ENCODE measurements at places on chromosomes 1 and 21.

GRCh38 chr1:51953079-51953478 lies 37.4 kb downstream of the RAB3B start:
- no peak for DNase-seq

- no peak for DNase-seq
Measured at GRCh38 chr1:41807390-41807789, 111.3 kb downstream of the HIVEP3 start.

- no peak for DNase-seq
Measured at GRCh38 chr1:154493276-154493675, 8.7 kb upstream of the TDRD10 start.

GRCh38 chr1:19423130-19423529 lies 62.2 kb downstream of the CAPZB start:
- DNase-seq, result no peak

DNA sequence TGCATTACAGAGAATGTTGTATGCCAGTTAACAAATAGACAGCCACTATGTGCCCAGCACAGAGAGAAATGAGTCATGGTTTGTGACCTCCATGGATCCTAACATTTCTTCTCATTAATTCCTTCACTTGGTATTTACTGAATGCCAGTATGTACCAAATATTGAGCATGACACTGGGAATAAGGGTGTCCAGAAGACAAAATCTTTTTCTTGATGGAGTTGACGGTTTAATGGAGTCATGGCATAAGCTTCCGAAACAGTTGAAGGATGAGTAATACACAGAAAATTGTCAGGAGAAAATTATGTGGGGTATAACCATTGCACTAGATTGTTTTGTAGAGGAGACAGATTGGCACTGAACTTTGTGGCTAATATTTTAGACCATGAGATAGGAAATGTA lies 36.9 kb downstream of the PTGFR start:
- no peak for DNase-seq

DNA sequence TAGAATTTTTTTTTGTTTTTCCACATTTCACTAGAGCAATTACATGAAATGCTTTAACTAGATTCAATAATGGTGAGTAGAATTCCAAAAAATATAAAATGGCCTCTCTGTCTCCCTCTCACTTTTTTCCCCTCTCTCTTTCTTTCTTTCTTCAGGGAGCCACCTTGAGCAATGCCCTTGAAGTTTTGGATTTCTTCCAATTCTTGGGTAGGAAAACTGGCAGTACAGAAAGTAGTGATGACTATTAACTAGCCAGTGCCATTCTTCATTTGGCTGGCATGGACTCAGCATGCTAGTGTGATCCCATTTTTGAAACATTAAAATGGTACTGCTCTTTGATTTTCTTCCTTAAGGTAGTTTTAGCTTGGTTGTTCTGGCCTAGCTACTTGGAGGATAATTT lies 4.5 kb upstream of the FNBP1L start:
- no peak for DNase-seq

GRCh38 chr1:21200767-21201166 lies 24.1 kb upstream of the EIF4G3 start:
- no peak for DNase-seq

GRCh38 chr1:3333903-3334302 lies 120.6 kb upstream of the ARHGEF16 start:
- DNase-seq, result no peak

DNA sequence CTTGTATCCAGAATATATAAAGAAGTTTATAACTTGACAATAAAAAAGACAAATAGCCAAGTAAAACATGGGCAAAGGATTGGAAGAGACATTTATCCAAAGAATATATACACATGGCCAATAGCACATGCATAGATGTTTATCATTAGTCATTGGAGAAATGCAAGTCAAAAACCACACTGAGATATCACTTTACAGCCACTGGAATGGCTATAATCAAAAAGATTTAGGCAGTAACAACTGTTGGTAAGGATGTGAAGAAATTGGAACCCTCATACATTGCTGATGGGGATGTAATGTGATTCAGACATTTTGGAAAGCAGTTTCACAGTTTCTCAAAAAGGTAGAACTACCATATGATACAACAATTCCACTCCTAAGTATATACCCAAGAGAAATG lies 51.1 kb downstream of the SLC44A5 start:
- DNase-seq, result no peak

- peak; percentile 2 for DNase-seq
Measured at GRCh38 chr1:62271948-62272728, 47.1 kb downstream of the KANK4 start.

GRCh38 chr1:234553240-234554188 lies 56.5 kb downstream of the IRF2BP2 start:
- DNase-seq, result no peak

- no peak for DNase-seq
Measured at GRCh38 chr1:168321945-168322344, 41.3 kb downstream of the TBX19 start.

DNA sequence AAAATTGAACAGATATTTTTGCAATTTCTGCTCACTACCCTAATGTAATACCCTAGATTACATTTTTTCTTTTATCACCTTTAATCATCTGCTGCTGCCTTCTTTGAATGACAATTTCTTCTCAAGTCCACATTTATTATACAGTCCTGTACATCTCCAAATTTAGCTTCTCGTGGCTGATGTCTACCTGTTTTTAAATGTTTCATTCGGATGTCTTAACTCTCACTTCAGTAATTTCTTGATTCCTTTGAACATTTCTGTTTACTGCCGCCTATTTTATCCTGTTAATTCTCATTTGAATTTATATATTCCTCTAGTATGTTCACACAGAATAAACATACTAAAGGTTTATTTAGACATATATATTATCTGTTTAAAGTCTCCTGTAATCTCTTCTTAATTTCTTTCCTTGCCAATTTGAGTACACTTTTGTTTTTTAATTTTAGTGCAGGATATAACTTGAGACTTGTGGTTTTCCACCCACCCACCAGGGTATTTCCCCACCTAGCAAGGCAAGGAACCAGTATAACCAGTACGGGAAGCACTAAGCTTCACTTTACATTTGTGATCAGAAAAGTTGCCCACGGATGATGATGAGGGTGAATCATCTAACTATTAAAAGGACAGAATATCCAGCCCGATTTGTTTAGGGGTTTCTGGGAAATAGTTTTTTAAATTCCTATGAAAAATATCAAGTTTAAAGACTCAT lies 12.7 kb downstream of the INSL5 start:
- DNase-seq, result peak; percentile 55

DNA sequence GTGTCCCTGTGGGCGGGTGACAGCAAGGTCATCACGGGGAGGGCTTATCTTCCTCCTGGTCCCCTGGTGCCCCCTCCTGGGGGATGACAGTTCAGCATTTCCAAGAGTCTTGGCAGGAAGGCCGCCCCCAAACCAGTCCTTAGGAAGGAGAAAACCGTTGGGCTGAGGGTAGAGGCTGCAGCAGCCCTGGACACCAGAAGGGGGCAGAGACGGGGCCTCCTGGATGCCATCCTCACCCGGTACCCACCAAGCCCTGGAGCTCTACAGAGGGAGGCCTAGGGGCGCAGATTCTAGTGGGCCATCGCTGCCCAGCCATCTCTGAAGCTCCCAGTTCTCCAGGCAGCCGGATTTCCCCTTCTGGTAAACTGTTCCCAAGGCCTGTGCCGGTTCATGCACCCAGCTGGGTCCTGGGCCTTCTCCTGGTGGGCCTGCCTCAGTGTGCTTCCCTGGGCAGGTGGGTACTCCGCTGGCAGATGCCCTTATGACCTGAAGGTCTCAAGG lies 14.8 kb upstream of the ZNF669 start:
- DNase-seq, result no peak

- no peak for DNase-seq
Measured at GRCh38 chr1:45328680-45329079, 2.0 kb downstream of the HPDL start.

DNA sequence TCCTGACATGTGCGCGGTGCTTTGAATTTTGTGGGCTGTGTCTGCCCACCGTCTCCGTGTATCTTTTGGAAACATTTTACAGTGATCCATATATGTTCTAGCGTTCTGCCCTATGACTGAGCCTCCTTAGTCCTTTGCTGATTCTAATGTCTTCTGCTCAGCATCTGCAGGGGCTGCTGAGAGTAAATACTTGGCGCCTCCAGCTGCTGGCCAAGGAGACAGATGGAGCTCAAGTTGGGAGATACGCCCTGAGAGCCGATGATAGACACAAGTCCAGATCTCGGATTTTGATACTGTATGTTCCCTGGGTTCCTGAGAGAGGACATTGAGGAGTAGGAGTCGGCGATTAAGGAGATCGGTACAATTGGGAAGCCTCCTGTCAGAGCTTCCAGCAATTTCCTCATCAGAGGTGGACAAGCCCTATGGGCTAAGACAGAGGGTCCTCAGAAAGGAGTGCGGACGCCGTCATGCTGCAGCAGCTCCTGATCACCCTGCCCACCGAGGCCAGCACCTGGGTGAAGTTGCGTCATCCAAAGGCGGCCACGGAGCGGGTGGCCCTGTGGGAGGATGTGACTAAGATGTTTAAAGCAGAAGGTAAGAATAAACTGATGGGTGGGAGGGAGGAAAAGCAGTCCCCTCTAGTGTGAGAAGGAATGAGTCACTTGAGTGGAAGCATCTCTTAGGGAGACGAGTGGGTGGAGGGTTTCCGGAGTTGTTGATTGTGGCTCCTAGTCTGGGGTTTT lies 390 bp downstream of the ZFP69B start:
- DNase-seq, result peak; percentile 79

- DNase-seq, result no peak
Measured at GRCh38 chr1:33583567-33583966, 111.1 kb downstream of the ZSCAN20 start.

DNA sequence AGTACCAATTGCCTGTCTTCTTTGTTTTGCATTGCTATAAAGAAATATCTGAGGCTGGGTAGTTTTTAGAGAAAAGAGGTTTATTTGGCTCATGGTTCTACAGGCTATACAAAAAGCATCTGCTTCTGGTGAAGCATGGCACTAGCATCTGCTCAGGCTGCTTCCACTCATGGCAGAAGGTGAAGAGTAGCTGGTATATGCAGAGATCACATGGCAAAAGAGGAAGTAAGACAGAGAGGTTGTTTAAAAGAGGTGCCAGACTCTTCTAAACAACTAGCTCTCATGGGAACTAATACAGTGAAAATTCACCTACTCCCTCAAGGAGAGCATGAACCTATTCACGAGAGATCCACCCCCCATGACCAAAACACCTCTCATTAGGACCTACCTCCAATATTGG lies 56.7 kb upstream of the GUCA2B start:
- DNase-seq, result no peak

DNA sequence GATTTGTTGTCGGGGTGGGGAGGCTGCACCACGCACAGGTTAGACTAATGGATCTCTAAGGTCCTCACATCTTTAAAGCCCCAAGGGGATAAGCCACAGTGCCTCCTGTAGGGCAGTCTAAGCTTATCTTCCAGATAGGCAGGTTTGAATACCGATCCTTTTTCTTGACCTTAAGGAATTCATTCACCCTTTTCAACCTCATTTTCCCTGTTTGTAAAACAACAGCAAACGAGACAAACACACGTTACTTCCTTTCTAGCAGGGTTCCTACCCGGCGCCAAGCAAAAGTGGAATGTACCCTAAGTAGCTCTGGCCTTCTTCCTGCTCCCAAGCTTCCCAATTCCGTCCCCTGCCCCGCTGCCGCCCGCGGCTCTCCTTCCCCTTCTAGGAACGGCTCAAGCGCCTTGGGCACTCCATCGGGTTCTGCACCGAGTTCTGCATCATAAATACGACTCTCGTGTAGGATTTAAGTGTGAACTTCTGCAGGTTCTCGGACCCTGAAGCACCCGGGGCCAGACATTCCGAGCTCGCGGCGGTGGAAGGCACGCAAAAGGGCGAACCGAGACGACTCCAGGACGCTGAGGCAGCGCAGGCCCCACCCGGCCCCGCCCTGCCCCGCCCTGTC lies 548 bp upstream of the CDC20 start:
- no peak for DNase-seq

GRCh38 chr1:212450331-212450881 lies 17.7 kb downstream of the NENF start:
- DNase-seq, result no peak

DNA sequence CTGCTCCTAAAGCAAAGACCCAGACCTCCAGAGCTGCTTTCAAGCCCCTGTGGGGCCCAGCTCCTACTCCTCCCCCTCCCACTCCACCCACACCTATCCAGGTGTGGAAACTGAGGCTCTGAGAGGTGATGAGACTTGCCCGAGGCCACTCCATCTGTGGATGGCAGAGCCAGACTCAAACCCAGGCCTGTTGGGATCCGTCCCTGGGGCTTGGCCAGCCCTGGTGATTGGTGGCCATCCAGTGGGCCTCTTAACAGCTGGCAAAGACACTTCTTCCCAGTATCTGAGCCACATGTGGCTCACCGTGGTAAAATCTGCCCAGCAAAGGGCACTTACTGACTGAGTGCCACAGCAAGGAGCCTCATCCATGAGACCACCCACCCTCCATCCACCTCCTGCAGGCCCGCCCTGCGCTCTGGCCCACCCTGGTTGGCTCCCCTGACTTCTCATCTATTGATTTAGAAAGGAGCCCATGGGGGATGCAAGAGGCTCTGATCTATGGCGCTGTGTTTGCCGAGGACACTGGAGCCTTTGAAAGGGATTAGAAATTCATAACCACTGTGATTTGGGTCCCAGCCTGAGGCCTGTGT lies 398.5 kb downstream of the PTPRU start:
- DNase-seq, result no peak

- DNase-seq, result no peak
Measured at GRCh38 chr1:18643154-18644012, 12.7 kb downstream of the PAX7 start.

DNA sequence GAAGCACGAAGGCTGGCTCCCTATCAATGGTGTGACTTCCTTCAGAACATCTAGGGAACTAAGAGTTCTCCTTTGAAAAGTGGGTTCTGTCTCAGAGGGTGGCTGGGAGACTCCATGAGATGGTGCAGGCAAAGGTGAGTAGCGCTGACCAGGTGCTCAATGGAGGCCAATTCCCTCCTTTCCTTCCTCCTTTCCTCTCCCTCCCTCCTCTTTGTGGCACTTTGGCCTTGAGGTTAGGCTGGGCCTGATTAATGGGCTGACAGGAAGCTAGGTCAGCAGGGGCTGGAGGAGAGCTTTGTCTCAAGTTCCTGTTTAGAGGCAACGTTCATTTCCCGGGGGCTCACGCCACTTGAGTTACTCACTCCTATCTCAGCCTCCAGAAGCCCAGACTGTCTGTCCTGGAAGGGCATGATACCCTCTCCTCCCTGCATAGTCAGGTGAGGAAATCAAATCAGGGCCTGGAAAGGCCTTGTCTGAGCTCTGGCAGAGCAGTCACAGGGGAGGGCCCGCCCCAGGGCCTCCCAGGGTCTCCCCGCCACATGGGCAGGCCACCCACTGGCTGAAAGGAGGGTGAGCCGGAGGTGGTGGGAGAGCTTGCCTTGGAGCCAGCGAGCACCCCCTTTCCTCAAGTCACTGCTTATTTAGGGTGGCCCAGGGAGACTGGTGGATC lies 58.4 kb upstream of the SSBP3 start:
- DNase-seq, result no peak

GRCh38 chr1:6622396-6623152 lies 2.1 kb upstream of the THAP3 start:
- DNase-seq, result no peak

GRCh38 chr1:232435729-232436128 lies 194.2 kb downstream of the SIPA1L2 start:
- no peak for DNase-seq
